ENCODE measurements at places on chromosomes 3 and 15.

- DNase-seq: no peak
These were observed 252.4 kb upstream of the CCDC54 start for GRCh38 chr3:107124885-107125284.

- no peak for DNase-seq
These were observed 79.0 kb downstream of the SERPINI1 start for GRCh38 chr3:167814441-167814951.

GRCh38 chr15:79615754-79616153 lies 183.6 kb downstream of the MINAR1 start:
- no peak for DNase-seq

GRCh38 chr15:55823191-55823670 lies 80.3 kb upstream of the PRTG start:
- DNase-seq: no peak

- DNase-seq: no peak
These were observed 182.2 kb upstream of the IL12A start for GRCh38 chr3:159806412-159806811.

GRCh38 chr3:134640872-134641470 lies 9.9 kb downstream of the KY start:
- peak; percentile 69 for DNase-seq

- no peak for DNase-seq
These were observed 190.8 kb downstream of the SUCLG2 start for GRCh38 chr3:67463656-67464055.

DNA sequence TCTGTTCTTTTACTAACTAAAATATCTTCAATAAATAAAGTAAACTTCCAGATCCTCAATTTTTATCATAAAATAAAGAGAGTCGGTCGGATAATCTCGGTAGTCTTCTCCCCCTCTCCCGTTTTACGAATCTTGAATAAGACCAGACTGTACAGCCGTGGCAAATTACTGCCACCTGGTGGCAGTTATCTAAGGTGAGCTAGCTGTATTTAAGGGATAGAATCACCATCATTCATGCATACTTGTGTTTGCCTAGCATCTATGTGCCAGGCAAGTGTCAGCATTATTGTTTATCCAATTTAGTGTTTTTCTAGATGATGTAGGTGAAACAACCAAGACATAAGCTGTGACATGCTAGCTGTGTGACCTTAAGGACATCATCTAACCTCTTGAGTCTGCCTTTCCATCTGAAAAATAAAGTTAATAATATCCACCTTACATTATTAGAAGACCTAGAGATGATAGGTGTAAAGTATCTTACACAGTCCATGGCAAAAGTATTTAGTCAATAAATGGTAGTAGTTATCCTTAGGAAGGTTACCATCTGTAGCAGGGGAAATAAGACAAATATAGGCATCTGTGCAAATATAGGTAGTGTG lies 21.3 kb downstream of the DUT start:
- DNase-seq: peak; percentile 54

GRCh38 chr3:154851644-154852043 lies 228.5 kb upstream of the MME start:
- DNase-seq: no peak

GRCh38 chr3:161940621-161940965 lies 444.0 kb downstream of the OTOL1 start:
- DNase-seq: no peak

- DNase-seq: peak; percentile 48
These were observed 18.0 kb downstream of the ZNF148 start for GRCh38 chr3:125357032-125357658.

DNA sequence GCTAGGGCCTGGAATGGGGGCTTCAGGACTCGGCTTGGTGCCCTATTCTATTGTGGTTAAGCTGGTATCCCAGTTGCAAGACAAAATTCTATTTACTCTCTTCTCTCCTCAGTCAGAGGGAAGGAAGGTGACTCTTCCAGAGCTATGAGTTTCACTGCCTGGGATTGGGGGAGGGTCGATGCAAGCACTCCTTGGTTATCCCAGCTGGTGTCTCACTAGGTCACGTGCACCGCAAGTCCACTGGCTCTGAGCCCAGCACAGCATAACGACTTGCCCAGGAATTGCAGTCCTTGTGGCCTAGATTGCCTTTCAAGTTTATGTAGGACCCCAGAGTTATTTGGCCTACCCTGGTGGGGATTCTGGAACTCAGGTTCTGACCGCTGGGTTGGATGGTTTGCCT lies 958.8 kb downstream of the IGSF11 start:
- DNase-seq: no peak

DNA sequence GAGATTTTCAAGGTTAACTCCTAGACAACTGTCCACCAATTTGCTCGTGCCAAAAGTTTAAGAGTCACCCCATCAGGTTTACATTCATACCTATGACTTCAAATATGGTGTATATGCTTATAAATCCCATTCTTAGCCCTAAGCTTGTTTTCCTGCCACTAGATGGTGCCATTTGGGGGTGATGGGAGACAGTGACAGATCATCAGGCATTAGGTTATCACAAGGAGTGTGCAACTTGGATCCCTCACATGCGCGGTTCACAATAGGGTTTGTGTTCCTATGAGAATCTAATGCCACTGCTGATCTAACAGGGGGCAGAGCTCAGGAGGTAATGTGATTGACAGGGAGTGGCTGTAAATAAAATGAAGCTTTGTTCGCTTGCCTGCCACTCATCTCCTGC lies 182.7 kb downstream of the CNTN6 start:
- peak; percentile 41 for DNase-seq

GRCh38 chr15:85406916-85407315 lies 26.5 kb downstream of the AKAP13 start:
- DNase-seq: no peak

- DNase-seq: no peak
These were observed 55.5 kb downstream of the MYZAP start for GRCh38 chr15:57647071-57647790.

DNA sequence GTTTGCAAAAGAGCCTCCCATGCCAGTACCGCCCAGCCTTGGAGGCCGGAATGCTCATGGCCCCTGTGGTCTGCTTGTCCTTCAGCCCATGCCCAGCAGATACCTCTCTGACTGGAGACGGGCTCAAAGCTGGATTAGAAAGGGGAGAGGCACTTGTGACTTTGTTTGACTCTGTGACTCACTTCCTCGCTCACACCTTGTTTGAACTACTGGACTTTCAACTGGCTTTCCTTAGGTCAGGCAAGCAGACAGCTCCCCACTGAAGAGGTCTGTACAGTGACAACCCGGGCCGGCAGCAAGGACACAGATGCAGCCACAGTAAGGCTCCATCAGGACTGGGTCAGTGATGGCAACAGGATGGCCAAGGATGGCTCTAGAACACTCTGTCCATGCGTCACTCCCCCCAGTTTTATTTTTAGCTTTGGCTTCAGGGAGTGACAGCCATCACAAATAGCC lies 98.6 kb upstream of the ABHD17C start:
- no peak for DNase-seq

DNA sequence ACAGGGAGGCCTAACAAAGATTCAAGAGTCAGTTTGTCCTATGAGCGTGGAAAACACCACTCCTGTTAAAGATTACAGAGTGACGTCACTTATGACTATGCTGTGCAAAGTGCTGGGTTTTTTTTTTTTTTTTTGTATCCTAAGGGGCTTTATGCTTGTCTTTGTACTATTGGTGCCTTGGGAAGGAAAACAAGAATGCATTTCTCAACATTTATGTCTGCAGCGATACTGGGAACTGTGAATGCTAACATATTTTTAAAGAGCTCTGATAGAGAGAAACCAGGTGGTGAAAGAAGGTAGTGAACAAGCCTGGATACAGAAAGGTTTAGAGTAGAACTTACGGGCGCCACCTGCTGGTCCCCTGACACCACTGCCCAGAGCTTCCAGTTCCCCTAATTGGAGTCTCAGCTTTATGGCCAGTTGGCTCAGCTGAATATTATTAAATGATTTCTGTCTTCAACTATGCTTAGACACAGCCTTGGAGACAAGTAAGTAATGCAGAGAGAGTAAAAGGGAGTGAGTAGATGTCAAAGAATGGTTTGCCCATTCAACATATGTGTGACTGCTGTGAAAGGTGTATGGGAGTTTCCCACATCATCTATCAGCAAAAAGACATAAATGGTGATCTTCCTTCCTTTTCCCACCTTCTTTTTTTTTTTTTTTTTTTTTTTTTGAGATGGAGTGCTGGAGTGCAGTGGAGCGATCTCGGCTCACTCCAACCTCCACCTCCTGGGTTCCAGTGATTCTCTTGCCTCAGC lies 807.9 kb upstream of the CFAP20DC start:
- DNase-seq: peak; percentile 69

DNA sequence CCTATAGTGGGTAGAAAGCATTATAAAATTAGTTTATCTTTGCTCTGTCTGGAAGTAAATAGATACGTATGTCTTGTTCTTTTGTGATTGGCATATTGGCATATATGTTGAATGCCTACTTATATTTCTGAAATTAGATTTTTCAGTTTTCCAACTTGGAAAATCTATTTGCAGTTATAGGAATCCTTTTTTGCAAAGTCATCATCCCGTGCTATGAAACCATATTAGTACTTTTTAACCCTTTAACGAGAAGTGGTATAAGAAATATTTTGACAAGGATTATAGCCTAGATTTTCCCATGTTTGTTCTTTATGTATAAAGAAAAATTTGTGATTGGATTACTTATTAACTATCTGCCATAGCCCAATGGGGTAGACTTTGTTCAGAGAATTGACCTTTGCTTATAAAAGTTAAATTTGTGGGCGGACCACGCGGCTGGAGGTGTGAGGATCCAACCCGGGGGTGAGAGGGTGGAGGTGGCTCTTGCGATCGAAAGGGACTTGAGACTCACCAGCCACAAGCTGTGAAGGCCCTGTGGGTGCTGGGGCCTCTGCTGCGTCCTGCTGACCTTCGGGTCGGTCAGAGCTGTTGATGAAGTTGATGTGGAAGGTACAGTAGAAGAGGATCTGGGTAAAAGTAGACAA lies 5.9 kb downstream of the LRRC28 start:
- DNase-seq: no peak

DNA sequence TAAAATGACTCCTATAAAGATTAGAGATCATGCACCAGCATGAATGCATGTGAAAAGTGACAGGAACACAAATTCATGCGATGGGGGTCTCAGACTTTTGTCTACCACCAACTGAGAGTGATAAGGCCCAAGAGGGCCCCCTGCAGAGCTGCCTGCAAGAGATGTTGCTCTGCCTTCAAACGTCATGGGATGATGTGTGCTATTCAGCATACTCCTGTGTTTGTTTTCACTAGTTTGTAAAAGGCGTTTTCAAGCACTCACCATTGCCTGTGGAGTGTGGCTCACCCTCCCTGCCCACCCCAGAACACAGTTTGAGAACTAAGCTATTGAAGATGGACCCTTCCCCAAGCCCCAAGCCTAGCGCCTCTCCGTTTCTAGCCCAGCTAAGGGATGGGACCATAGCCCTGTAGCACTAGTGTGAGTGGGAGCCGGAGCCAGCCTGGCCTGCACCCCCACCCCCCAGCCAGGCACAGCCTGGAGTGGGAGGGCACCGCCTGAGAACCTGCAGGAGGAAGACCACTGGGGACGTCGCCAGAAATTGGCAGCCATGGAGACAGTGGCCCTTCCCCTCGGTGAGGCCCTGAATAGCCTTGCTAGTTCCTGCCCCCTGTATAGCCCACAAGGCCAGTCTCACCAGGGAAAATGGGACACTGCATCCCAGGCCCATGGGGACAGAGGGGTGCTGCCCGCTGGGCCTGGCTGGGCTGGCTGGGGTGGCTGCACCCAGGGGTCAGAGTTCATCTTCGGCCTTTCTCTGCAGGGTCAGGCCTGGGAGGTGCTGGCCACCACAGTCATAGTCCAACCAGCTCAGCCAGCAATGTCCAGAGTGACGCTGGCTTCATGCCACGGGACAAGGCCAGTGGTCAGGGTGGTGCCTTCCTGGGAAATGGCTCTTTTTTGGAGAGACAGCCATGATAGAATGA lies 22.6 kb upstream of the KLF13 start:
- no peak for DNase-seq

Measured in H9 (cell line).